ENCODE measurements at places on chromosomes 11 and 22. TPM values are rescaled to one million over a fixed set of nuclear protein-coding genes. Genes with fewer than 3 reads are reported as not detected.

CCDC157 gene
- polyA plus RNA-seq, result 1.7 TPM

CCDC73 gene
- polyA plus RNA-seq, result not detected

OR2AG1 gene
- polyA plus RNA-seq, result not detected

NRGN gene
- 5.3 TPM for polyA plus RNA-seq

SLC1A2 gene
- 0.43 TPM for polyA plus RNA-seq

TEAD1 gene
- polyA plus RNA-seq, result 95.3 TPM

CCDC89 gene
- 1.9 TPM for polyA plus RNA-seq

KCNC1 gene
- polyA plus RNA-seq, result 2.4 TPM

NCAM1 gene
- 183 TPM for polyA plus RNA-seq

- no peak for DNase-seq
Observed at GRCh38 chr11:75891947-75892739, 77.1 kb downstream of the UVRAG start.

DNA sequence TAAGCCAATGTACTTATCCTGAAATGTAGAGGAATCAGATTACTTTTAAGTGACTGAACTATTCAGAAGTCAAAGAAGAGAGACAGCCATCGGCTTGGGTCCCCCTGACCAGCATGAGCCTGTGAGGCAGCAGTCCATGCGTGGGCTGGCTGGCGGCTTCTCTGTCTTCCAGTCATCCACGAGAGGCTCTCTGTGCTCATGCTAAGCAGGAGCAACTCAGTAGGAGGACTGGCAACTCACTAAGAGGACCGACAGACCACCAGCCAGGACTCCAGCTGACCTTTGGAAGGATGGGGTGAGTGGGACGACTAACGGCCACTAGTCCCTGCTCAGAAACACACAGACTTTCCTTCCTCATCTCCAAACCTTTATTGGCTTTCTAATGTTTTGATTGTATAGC, 43.6 kb downstream of the ARFGAP3 start:
- no peak for DNase-seq

- no peak for DNase-seq
Observed at GRCh38 chr11:61144511-61145179, 16.6 kb downstream of the VPS37C start.

GRCh38 chr11:15114501-15115475, at the start of gene INSC:
Gene INSC (plus strand): TSS chr11:15114923. CDS start chr11:15149175, 34,252 bp downstream.
- peak; percentile 36 for DNase-seq

GRCh38 chr22:43554694-43555365, 143.0 kb downstream of the MPPED1 start:
- DNase-seq, result no peak

DNA sequence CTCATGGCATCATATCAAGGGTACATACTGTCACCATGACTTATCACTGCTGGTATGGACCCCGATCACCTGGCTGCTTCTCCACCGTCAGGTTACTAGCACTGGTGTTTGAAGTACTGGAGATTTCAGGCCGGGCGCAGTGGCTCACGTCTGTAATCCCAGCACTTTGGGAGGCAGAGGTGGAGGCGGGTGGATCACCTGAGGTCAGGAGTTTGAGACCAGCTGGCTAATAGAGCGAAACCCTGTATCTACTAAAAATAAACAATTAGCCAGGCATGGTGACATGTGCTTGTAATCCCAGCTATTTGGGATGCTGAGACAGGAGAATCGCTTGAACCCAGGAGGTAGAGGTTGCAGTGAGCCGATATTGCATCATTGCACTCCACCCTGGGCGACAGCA, 82.4 kb upstream of the ANO1 start:
- DNase-seq, result no peak

- DNase-seq, result no peak
Observed at GRCh38 chr11:1675536-1676228, 21.3 kb upstream of the KRTAP5-6 start.

DNA sequence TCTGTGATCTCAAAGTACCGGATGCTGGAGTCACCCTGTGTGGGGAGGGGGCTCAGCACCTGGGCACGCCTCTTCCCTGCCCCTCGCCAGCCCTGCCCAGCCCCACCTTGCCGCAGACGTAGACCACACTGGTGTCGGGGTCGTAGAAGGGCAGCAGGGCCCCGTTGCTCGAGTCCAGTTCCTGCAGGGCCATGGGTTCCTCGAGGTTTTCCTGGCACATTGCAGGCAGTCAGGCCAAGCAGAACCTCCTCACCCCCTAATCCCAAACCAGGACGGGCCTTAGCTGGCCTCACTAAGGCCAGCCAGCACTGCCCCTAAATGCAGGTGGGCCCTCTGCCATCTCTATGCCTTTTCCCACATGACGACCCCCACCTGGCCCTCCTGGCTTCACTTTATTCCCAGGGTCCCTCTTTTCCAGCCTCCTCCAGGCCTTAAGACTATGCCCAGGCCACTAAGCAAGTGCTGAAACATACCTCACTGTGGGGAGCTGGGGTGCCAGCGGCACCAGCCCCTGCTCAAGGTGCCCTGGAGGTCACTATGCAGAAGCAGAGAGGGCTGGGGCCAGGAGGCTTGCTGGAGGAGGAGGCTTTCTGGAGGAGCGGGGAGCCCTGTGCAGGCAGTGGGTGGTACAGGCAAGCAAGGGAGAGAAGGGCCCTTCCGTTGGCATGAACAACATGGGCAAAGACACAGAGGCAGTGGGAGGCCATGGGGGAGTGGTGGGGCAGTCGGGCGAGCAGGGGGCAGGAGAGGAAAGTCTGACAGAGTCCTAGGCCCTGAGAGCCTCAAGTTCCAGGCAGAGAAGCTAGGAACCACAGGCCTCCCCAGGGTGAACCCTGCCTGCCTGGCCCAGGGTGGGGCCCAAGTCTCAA, 2.8 kb downstream of the CORO1B start:
- no peak for DNase-seq

- DNase-seq, result no peak
Observed at GRCh38 chr11:120828847-120829246, 195.1 kb upstream of the TBCEL start.

DNA sequence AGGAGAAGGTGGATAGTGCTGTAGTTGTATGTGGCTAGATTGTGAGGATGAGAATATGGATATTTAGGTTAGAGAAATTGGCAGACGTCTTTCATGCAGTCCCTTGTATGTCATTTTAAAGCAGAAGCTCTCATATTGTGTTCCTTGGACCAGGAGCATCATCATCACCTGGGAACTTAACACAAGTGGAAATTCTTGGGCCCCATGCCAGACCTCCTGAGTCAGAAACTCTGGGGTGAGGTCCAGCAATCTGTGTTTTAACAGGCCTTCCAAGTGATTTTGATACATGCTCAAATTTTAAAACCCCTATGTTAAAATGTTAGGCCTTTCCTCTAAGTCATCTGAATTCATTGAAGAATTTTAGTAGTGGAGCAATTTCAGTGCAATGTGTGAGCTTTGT, 34.8 kb downstream of the JHY start:
- peak; percentile 27 for DNase-seq

DNA sequence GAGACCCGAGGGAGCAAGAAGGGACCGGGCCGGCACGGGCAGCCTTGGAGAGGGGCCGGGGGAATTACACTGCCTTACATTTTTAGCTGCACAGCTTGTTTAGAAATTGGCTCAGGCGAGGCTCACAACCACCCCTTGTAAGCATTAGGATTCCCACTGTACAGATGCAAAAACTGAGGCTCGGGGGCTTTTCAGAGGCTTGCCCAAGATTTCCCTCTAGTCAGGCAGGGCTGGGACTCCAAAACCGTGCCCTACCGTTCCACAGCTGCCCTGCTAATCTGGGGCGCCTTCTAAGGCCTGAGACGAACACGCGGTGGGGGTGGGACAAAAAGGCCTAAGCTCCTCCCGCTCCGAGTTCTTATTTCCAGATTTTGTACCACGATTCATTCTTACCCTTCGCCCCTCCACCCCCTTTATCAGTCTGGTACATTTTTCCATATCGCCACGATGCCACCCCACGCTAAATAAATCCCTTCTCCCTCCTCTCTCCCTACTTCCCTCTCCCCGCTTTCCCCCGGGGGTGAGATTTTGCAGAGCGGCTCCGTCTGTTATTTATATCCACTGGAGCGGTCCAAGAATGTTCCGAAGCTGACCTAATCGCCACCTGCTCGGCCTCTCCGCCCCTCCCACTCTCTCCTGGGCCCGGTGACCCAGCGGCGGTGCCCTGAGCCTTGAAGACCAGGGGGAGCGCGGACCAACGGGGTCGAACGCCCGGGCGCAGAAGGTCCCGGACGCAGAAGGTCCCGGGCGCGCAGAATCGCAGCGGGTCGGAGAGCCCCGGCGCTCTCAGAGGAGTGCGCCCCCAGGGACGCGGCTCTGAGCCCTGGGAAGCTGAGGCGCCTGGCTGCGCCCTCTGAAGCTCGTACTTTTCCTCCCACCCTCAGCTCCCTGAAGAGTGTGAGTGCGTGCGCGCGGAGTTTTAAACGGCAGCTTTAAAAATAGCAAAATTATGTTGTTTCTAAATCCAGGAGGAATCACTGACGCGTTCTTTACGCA, 764 bp upstream of the PACSIN3 start:
- peak; percentile 75 for DNase-seq

GRCh38 chr22:22141771-22142591, 102.6 kb upstream of the VPREB1 start:
- DNase-seq, result no peak

- DNase-seq, result no peak
Observed at GRCh38 chr11:10798330-10798928, 10.3 kb downstream of the EIF4G2 start.

DNA sequence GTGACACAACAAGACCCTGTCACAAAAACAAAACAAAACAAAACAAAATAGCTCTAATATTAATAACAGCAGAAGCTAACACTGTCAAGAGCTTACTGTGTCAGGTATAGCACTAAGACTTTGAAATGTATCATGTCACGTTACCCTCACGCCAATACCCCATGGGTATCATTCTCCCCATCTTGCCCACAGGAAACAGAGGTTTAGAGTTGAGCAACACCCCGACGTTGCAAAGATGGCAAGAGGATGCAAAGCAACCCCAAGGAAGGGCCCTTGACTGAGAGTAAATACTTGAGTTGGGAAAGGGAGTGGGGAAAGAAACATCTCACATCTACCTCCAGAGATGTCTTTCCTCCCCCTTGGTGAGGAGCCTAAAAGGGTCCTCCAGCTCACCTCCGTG, 366.8 kb downstream of the LARGE1 start:
- no peak for DNase-seq

DNA sequence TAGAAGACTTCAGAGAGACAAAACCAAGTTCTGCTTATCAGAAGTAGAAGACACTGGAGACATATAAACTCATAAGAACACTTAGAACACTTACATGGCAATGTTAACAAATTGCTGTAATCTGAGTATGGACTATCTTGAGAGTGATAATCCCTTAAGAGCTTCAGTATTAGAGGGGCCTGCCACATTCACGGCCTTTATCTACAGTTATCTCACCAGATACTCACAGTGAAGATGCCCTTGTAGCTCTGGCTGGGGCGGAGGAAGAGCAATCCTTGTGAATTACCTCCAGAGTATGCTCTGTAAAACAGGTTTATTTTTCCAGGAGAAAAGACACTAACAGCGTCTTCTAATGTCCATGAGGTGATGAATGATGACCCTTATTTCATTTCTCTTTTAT, 762.8 kb downstream of the FAM181B start:
- no peak for DNase-seq

DNA sequence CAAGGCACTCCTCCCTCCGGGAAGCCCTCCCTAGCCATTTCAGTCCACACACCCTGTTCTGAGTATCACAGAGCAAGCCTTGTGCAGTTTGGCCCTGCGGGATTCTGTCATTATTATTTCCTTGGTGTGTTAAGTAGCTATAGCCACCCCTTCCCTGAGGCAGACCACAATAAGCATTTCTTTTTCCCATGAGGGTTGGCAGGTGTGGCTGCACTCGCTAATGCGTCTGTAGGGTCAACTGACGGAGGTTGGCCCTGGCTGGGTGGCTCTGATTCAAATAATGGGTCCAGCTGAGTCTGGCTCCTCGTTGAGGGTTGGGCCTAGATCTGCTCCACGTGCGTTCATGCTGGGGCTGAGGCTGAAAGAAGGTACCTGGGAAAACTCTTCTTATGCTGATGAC, 5.1 kb downstream of the F2 start:
- no peak for DNase-seq

DNA sequence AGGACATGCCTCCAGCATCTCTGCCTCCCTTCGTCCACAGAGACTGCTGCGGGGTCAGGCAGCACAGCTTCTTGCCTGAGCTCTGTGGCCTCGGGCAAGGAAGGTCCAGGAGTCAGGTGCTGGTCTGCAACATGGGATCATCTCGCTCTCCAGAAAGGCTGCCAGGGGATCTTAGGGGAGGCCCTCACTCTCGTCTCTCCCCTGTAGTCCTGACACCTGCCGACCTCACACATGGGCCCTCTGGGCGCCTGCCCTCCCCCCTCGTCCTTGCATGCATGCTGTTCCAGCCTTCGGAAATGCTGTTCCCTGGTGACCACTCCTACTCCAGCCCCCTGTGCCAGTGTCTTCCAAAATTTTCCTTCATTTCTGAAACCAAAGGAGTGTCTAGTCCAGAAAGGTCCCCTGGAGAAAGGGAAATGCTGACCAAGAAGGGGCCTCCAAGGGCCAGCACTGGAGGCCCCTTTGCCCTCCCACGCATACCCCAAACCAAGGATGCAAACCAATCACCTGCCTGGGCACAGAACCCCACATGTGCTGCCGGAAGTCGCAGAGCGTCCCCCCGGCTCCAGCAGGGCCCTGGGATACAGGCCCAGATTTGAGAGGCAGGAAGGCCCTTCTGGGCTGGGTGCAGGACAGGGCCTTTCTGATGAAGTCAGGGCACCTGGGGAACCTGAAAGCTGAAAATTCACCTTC, 41.0 kb downstream of the IGF2 start:
- DNase-seq, result no peak

- no peak for DNase-seq
Observed at GRCh38 chr22:42994276-42994916, 20.6 kb downstream of the PACSIN2 start.

DNA sequence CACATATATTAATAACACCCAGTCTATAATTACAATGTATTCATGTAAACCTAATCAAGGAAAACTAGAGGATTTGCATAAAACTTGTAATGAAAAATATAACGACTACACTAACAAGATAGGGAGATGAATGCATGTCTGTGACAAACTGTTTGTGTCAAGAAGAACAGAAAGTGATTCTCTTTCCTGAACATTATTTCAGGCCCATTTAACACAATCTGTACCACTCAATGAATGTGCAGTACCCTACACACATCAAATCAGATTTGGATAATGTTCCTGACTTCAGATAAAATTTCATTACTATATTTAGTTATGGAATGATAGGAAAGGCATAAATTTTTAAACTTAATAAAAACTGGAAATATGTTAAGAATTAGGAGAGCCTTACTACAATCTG, 93.1 kb downstream of the CADM1 start:
- DNase-seq, result no peak

GRCh38 chr22:22463855-22464540, 44.5 kb downstream of the ZNF280B start:
- DNase-seq, result peak; percentile 58

- no peak for DNase-seq
Observed at GRCh38 chr11:833114-833791, 501 bp downstream of the CD151 start.

GRCh38 chr11:86069408-86070101, 671 bp upstream of the PICALM start:
- DNase-seq, result peak; percentile 71

Data from hindlimb muscle (tissue), 1 donor.